ENCODE measurements at places on chromosomes 7 and 10. TPM values are rescaled to one million over a fixed set of nuclear protein-coding genes. Genes with fewer than 3 reads are reported as not detected.

Gene OR6B1
- not detected for total RNA-seq

Gene KCNH2
- 1.5 TPM for total RNA-seq

Gene ITGB1
- 307 TPM for total RNA-seq

Gene NME8
- not detected for total RNA-seq

Gene IL2RA
- not detected for total RNA-seq

Gene P4HA1
- total RNA-seq, result 25.5 TPM

Gene CRYGN
- total RNA-seq, result 1.2 TPM

GRCh38 chr10:110610308-110610774 is 33.8 kb upstream of the RBM20 start:
- DNase-seq, result peak; percentile 40

- DNase-seq, result peak; percentile 77
Measured at GRCh38 chr7:105224884-105225651, 163.7 kb downstream of the SRPK2 start.

DNA sequence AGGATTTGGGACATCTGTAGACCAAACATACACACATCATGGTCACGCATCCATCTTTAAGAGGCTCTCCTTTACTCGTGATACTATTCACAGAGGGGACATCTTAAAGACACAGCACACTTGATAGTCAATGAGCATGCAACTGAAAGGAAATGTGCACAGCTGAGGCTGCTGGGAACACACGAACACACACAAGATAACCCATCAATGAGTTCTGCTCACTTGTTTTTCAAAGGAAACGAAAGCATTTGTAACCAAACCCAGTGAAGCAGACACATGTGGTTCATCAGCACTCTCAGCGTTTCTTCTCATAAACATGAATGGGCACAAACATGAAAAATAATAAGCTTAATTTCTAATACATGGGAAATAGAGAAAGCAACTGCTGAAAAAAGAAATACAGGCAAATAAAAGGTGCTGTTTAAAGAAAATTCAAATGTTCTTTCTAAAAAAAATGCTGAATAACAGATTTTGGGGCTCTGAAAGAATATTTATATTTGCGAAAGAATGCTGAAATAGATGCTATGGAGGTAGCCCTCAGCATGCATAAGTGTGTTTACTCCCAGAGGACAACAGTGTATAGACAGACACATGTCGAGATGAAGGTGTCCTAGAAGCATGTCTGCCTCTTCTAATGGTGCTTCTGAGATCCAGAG is 59.7 kb upstream of the LAMB4 start:
- DNase-seq, result no peak

DNA sequence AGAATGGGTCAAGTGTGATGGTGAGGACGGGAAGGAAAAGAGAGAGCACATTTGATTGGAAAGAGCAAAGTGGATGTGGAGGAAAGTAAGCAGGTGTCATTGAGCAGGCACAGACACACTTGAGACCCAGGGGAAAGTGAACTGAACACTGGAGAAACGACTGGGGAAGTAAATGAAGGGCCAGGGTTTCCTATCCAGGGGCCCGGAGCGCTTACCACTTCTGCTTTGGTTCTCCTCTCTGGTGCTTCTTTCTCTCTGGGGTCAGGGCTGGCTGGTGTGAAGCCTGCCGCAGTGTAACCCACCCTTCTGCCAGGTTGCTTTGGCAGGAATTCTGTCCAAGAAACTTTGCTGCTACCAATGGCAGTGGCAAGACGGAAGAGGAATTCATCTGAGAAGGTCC is 219.3 kb downstream of the SKAP2 start:
- no peak for DNase-seq
